Stimulated activated CD8-positive, alpha-beta memory T cell treated with anti-CD3 and anti-CD28 coated beads, Interleukin-4, amount 100 ng/mL, for 4 hours (primary cell): ENCODE measurements at places on chromosomes 7 and 10.

DNA sequence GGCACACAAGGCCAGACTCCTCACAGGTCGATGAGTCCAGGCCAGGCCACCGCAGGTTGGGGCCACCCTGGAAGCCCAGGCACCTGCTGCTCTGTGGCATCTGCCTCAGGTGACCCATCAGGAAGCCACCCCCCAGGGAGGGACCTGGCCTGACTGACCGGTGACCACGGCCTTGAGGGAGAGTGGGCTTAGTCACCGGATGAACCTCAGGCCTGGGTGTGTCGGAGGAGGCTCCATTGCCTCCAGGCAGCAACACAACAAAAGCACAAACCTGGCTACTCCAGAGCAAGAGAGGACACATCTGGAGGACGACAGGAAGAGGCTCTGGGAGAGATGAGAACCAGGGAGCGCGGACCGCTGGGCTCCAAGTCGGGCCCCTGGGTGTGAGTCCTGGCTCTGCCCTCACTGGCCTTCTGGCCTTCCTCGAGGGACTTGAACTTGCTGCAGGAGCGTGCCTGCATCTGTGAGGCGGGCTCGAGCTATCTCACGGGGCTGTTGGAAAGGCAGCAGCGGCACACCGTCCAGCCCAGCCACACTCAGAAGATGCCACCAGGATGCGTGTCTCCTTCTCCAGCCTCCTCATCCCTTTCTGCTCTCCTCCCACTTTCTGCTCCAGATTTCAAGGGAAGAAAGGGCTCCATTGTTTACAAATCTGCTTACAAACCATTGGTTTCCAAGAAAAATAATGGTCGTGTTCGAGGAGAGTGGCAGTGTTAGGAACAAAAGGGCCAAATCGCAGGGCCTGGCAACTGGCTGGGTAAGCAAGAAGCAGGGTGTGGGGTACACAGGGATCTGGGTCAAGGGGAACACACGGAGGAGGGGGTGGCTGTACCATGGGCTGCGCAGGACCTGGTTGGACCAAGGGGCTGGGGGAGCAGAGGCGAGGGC, 152.9 kb downstream of the ADAM12 start:
- DNase-seq, result no peak

GRCh38 chr10:89120931-89121763, 86.0 kb downstream of the CH25H start:
- no peak for DNase-seq

DNA sequence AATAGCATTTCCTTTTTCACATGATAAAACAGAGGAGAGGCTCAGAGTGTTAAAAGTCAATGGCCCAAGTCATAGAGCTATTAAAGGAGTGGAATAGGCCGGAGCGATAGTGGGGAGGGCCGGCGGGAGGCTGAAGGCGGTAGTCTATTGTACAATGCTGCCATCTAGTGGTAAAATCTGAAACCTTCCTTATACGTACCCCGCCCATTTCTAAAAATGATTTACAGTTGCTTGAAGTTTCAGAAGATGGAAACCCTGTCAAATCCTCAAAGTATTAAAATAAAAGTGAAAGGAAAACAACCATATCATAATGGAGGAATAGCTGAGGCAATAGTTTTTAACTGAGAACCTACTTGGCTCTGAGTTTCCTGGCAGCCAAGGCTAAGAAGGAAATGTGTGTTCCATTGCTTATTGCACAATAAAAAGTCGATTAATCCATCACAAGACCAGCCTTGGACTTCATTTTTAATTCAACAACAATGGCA, 209.1 kb downstream of the CCSER2 start:
- DNase-seq, result no peak

- DNase-seq, result no peak
These were observed 11.1 kb downstream of the HOXA4 start for GRCh38 chr7:27119412-27119911.

GRCh38 chr10:51789118-51789517, 89.7 kb upstream of the CSTF2T start:
- no peak for DNase-seq

DNA sequence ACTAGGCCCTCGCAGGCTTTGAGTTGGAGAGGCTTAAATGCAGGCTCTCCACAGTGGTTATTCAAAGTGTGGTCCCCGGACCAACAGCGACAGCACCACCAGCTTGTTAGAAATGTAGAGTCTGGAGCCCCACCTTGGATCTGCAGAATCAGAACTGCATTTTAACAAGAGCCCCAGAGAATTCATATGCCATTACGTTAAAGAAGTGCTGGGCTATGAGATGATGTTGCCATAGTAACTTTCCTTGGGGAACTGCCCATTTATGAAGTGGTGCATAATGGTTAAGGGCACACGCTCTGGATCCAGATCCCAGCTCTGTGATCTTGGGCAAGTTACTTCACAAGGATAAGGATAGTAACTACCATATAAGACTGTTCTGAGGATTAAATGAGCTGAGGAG, 48.9 kb downstream of the ZCCHC24 start:
- DNase-seq, result no peak

DNA sequence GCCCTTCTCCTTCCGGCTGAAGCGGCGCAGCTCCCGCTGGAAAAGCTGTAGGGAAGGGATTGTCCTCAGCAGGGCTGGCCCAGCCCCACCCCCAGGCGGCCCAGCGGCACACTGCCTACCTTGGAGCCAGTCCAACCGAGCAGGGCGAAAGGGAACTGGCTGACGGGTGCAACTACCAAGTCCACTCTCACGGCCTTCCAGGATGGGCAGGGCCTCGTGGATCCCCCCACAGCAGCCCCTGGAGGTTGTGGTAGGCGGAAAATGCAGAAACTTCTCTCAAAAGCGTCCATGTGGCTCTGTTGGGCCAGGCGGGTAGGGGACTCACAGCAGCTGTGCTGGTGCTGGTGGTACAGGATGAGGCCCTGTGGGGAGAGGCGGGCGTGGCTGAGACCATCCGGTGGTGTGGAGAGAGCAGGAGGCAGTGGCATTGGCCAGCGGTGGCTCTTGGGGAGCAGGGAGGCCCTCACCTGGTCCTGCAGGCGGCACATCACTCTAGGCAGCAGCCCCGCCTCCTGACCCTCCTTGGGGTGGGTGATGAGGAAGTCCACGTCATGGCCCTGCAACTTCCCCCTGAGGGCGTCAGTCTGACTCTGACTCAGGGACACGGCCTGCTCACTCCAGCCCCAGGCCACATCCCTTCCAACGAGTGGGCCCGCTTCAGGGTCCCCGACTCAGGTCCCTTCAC, 8.4 kb upstream of the PGAM2 start:
- peak; percentile 59 for DNase-seq

- DNase-seq, result no peak
These were observed 674 bp upstream of the FRA10AC1 start for GRCh38 chr10:93703066-93703465.

DNA sequence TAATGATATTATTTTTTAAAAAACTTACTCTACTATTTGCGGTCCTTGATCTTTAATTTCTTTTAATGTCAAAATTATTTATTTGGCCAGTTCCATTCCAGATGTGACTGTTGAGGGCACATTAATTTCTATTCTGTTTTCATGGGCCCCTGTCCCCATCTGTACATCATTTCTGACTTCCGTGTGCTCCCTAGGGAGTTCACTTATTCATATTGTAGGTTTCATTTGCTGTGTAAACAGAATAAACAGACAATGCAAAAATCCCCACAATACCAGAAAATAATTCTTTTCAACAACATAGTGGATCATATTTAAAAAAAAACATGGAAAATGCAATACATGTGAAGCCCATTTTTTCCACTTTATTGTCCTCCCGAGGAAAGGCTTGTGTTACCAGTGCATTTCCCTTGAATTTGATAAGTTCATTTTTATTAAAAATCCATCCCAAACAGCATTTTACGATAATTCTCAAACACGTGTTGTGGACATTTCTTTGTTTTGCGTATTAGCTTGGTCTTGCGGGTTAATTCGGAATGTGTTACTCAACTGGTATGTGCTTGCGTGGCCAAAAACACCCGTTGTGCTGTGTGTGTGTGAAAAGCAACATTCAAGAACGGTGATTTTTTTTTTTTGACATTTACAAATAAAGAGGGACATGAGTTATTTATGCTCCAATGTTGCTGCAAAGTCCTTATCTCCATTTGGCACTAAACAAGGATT, 138.4 kb downstream of the MGMT start:
- no peak for DNase-seq

DNA sequence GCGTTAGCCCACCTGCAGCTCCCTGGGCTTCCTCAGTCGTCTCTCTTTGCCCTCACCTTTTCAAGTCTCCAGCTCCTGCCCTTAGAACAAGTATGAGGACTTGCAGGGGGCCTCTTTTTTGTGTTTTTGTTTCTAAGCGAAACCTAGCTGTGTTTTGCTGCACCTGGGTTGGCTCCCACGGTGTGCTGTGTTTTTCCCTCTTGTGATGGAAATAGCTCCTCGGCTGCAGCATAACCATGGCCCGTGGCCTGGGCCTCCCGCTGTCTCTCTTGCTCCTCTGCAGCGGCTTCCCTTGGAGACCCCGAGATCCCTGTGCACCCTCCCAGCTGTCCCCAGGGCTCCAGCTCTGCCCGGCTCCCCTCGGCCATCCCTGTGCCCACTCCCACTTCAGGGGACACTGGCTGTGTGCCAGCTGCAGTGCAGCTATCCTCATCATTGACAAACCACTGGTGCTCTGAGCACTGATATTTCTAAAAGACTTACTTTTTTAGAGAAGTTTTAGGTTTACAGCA, 75.6 kb upstream of the TCERG1L start:
- no peak for DNase-seq

GRCh38 chr7:7972128-7972527, 3.5 kb downstream of the GLCCI1 start:
- DNase-seq, result no peak

DNA sequence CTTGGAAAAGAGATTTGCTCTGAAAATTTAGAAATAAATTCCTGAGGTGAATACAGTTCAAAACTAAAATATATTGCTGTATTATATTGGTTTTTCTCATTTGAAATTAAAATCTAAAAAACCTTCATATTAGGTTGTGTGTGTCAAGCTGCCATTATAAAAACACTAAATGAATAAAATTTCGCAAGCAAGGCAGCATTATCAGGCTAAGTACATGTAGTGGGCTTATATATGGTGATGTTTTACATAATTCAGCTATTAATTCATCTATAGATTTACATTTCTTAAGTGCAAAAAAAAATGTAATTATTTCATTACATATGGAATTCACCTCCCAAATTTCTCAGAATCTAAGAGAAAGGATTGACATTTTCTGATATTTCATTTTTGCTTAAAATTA, 5.3 kb downstream of the MEOX2 start:
- no peak for DNase-seq

- DNase-seq, result no peak
These were observed 1.4 kb downstream of the TNKS2 start for GRCh38 chr10:91799612-91799975.

DNA sequence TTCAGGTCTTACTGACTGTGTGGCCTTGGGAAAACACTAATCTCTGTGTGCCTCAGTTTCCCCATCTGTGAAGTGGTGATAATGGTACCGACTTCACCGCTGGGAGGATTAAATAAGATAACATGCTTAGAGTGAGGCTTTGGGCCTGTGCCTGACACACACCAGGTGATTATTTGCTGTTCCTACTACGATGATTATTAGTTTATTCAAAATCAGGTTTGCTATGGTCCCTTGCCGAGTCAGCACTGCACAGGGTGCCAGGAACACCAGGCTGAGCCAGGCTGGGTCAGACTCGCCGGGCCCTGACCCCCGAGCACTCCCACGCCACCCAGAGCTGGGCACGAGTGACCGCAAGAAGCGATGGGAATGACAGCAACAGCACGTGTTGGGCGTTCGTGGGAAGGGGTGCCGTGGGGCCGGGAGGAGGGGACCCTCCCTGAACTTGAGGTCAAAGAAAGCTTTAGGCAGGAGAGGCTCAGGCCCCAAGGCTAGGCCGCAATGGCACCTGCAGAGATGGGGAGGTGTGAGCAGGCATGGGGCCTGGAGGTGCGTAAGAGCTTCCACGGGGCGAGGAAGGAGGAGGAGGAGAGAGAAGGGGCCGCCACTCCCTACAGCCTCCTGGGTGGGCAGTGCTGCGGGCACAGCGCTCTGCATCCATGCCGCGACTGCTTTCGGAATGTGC, 325.4 kb downstream of the DNAJB6 start:
- DNase-seq, result no peak

DNA sequence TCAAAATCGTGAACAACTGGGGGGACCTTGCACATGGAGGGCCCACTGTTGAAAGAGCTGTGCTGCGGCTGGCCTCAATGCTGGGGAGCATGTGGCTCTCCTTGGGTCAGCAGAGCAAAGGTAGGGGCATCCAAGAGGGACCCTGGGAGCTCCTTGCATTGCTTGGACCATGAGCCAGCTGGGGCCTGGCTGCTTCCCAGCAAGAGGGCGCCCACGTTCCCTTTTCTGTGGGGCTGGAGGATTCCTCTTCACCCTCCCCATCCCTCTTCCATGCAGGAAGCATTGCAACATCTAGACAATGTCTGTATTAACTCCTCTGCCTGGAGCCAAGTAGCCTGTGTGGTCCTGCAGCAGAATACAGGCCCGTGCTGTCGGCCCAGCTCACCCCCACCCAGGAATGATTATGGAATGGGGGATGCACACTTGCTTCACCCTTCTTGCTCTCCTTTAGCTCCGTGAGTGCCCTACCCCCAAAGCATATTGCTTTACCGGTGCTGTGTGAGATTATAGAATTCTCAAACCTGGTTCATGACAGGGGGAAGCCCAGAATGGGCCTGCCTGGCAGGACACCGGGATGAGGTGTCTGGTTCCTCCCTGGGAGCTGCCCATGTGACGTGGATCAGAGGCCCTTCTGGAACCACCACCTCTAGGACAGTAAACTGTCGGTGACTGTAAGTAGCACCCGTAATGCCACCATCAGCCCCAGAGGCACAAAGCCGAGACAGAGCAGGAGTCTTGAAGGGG, 61.9 kb downstream of the SYPL1 start:
- no peak for DNase-seq

GRCh38 chr10:68053553-68053952, 21.5 kb downstream of the HERC4 start:
- no peak for DNase-seq

GRCh38 chr7:30142710-30143109, 7.9 kb downstream of the MTURN start:
- DNase-seq, result no peak

GRCh38 chr7:18656362-18656761, 160.8 kb downstream of the HDAC9 start:
- DNase-seq, result no peak

GRCh38 chr10:79468015-79468560, 22.7 kb upstream of the ZCCHC24 start:
- no peak for DNase-seq

DNA sequence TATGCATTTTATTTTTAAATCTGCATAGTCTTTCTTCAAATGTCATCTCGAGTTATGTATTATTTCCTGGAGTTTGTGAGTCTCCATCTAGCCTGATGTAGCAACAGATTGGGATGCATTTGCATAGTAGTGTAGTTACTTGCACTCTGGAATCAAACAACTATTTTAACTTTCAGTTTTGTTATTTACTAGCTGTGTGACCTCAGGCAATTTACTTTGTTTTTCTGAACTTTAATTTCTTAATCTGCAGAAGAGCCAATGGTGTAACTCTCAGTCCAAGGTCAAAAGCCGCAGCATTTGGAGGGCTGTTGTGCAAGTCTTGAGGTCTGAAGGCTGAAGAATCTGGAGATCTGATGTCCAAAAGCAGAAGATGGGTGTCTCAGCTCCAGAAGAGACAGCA, 175.8 kb upstream of the SORCS1 start:
- DNase-seq, result no peak
